Fibroblast of skin of back (primary cell): ENCODE measurements at places on chromosomes 1 and 21.

GRCh38 chr1:16151196-16151994, 4.5 kb downstream of the EPHA2 start:
- DNase-seq, result peak; percentile 49

DNA sequence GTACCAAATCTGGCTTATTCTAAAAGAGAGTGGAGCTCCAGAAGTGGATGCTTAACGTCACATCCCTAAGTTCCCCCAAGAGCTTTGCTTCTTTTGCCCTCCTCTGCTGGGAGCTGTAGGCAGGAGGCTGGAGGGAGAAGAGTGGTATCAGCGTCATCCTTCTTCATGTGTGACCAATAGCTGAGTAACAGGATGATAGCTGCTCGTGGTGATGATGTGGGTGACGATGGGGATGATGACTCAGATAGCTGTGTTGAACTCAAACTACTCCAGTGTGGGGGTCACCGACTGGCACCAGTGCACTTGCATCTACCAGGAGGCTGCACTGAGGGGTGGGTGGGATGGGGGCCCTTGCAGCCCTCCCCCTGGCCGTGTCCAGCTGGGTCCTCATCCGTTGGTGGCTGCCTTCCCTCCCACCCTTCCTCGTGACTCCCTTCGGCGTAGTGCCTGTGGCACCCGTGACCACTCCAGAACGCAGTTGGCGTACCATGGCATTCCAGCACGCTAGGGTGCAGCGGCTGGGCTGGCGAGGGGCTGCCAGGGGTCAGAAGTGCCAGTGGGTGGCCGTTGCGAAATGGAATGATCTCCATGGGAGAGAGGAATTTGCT, 1.1 kb downstream of the IGFN1 start:
- peak; percentile 90 for DNase-seq

- peak; percentile 75 for DNase-seq
Measured at GRCh38 chr21:41283211-41283818, 33.3 kb upstream of the FAM3B start.

DNA sequence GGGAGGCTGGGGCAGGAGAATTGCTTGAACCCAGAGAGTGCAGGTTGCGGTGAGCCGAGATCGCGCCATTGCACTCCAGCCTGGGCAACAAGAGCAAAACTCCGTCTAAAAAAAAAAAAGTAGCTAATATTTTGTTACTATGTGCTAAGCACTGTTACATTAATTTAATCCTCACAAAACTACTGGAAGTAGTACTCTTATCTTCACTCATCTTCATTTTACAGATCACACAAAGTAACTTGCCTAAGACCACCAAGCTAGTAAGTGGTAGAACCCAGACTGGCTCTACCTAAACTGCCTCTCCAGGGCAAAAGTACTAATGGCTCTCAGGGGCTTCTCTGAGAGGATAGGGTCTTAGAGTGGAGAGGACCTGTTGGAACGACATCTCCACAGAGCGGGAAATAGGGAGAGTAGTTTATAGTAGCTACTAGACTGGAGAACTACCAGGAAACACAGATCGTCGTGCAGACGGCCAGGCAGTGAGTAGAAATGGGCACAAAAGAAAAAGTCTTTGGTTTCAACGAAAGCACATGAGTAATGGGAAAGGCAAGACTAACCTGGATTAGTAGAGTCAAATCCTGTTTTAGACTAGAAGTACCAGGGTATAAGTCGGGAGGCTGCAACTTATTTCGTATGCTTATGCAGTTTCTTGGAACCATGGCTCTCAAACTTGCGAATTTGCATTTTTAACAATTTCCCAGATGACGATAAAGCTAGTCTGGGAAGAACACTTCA, 1.4 kb downstream of the CLCC1 start:
- no peak for DNase-seq

DNA sequence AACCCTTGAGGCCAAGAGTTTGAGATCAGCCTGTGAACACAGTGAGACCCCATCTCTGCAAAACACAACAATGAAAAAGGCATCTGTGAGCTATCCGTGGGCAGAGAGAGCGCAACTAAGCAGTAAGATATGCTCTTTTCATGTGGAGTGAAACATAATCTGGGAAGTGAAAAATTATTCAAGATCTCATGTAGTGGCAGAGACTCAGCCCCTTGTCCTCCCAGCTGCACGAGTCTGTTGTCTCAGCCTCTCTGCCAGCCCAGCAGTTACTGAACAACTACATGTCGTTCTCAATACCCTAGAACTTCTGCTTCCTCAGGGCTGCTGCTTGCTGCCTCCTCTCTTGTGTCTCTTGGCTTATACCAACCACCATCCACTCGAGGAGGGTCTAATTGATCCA, 61.3 kb upstream of the WDR26 start:
- no peak for DNase-seq
